ENCODE measurements at places on chromosomes 11 and 22.

DNA sequence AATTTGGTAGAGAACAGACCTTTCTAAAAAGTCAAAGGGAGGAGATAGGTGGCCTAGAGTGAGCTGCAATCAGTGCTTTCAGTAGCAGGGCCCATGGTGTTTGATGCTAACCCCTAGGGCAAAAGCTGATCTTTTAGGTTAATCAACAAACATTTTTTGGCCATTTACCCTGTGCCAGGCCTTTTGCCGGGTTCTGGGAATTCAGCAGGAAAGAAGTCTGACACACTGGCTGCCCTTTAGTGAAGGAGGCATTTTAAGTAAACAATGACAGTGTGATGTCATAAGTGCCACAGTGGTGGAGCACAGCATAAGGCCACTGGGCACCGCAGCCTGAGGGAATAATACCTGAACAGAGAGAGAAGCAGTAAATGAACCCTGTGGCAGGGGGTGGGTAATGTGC, 29.0 kb downstream of the C22orf31 start:
- no peak for DNase-seq

GRCh38 chr11:83132191-83132590, 24.7 kb upstream of the PCF11 start:
- no peak for DNase-seq

DNA sequence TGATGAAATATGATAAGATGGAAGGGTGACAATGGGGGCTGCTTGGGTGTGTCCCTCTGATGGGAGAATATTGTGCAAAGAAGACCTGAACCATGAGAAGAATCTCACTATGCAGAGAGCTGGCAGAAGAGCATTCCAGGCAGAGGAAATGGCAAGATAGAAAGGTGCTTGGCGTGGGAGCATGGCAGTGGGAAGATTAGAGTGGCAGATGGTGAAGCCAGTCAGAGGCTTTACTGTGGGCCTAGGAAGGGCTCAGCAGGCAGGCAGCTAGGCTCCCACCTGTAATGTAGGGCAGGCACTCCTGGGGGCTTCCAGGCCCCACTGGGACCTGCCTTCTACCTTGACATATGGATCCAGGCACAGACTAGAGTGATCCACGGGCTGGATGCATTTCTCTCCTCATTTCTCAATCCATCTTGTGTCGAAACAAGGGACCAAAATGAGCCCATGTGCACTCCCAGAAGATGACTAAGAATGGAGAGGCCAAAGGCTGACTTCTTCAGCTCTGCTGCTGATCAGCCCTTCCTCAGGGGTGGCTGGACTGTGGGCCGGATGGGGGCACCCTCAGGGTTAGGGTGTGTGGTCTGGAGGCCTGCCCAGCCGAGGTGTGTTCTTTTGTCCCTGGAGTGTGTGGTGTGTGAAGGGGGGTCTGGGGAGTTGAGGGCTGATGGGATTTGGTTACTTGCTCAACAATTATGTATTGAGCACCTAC, 88.3 kb downstream of the TSPAN18 start:
- DNase-seq = no peak

DNA sequence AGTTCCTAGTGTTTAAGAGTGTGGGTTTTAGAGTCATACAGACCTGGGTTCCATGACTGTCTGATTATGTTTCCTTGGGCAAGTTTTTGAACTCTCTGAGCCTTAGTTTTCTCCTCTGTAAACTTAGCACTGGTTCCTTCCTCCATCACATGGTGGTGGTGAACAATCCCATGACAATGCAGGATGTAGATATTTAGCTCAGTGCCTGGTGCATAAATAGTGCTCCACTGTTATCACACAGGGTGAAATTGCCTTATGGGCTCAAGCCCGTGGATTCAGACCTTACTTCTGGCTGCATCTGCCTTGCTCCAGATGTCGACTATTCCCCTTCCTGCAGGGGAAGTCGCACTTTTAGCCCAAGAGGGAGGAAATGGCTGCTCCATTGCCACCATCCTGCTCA, 62.7 kb downstream of the LDLRAD3 start:
- no peak for DNase-seq

DNA sequence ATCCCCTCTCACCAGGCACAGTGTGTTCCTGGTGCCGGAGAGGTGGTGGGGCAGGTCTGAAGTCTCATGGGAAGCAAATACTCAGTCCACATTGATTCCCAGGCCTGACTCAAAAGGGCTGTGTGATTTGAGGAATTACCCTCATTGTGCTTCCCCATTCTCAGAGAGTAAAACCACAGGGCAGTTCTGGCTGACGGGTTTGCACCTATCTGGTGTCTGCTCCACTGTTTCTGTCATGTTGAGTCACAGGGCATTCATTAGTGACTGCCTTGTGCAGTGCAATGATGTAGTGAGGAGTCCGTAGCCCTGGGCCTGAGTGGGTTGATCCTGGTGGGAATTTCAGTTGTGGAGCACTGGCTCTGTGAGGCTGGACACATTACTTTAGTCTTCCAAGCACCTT, 85.2 kb upstream of the ARHGAP20 start:
- DNase-seq = no peak

DNA sequence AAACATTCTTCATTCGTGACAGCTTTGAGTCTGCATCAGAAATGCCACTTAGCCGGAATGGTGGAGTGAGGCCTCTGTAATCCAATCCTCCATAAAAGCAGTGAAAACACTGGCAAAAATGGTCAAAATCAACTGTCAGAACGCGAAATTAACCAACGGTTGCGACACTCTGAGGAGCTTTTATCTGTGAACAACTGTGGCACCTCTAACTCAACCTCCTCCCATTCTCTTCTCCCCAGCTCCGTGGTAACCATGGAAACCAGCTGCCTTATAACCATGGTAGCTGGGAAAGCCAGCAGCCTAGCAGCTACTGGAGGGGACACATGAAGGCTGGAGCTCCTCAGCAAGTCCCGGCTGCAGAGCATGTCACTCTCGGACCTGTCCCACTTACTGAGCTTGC, 20.3 kb downstream of the AP2A2 start:
- no peak for DNase-seq

- no peak for DNase-seq
Observed at GRCh38 chr11:77656362-77656761, 18.8 kb upstream of the CLNS1A start.

DNA sequence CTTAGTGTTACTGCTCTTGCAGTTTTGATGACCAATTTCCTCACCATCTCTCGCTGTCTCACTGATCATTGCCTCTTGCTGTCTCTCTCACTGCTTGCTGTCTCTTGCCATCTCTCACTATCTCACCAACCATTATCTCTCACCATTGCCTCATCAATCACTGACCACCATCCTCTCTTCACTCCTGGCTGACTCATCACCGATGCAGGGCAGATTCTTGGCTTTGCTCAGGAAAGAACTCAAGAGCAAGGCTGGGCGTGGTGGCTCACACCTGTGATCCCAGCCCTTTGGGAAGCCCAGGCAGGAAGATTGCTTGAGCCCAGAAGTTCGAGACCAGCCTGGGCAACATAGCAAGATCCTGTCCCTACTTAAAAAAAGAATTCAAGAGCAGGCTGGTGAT, 66.3 kb upstream of the SYN3 start:
- DNase-seq = no peak

GRCh38 chr11:63663809-63664208, 7.4 kb downstream of the ATL3 start:
- DNase-seq = no peak

DNA sequence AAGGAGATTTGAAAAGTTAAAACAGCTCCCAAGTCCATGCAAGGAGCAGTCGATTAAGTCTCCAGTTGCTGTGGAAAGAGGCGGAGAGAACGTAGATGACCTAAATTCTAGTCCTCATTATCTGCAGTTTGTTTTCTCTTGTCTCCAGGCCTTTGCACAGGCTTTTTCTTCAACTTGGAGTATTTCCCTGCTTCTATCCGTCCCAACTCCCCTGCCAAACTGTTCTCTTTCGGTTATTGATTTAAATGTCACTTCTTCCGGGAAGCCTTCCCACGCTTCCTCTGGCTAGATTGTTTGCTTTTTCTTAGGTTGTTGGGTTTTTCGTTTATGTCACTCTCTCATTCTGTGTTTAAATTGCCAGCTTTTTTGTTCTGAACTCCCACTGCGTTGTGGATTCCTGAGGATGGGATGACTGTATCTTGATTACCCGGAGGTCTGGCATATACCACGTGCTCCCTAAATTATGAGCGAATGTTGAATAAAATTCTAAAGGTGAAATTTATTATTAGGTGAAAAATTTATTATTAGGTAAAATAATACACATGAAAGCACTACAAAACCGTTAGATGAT, 463 bp downstream of the TMEM126B start:
- DNase-seq = no peak

DNA sequence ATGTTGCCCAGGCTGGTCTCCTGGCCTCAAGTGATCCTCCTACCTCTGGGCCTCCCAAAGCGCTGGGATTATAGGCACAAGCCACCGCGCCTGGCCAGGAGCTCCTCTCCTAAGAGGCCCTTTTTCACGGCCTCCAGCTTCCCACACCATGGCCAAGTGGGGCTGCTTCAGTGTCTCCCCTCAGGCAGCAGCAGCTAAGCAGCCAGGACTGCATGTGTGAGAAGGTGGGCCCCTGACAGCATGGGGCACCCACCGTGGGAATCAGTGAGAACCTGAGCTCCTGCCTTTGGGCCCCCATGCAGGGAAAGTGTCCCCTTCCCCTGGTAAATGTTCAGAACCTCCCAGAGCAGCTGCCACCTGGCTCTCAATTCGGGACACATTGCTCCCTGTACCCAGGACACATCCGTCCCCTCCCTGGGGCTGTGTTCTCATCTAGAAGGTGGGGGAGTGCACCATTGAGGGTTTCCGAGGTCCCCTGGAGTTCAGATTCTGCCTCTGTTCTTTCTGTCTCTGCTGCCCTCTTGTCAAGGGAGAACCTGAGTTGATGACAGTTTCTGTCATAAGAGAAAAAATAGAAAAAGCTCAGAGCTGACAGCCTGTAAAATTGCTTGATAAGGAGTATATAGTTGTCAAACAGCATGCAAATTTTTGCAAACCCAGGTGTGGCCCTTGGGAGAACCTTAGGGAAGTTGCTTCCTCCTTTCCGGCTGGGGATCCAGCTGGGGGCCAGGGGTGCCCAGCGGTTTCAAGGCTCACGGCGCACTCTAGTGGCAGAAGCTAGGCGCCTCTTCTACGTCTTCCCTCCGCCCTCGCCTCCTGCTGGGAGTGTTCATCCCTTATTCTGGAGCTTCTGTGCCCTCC, 29.7 kb downstream of the FAM83F start:
- peak; percentile 50 for DNase-seq

DNA sequence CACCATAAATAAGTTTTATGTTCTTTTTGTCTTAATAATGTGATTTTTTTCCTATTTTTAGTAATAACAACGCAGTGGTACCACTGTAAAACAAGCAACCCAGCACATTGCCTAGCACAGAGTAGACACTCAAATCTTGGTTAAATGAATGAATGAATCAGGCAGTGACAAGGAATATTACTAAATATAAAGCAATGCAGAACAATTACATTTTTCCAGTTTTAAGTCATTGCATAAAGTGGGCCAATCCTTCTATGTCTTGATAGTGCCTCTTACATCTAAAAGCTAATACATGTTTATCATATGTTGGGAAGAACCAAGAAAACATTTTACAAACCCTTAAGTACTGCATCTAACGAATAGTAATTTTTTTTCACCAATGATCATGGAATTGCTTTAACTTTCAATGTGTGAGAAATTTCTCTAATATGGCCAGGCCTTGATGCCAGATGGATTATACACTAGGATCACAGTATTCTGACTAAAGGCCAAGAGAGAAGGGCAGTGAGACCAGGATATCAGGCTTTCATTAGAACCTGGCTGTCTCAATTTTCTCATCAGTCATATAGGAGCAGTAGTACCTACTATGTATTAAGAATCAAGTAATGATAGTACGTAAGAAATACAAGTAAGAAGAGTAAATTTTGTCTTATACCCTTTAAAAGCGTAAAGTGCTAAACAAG, 88.5 kb downstream of the TRIM44 start:
- no peak for DNase-seq

GRCh38 chr22:38021206-38021605, 36.0 kb upstream of the PICK1 start:
- no peak for DNase-seq

GRCh38 chr22:37529652-37530345, 10.6 kb upstream of the CARD10 start:
- DNase-seq = no peak

DNA sequence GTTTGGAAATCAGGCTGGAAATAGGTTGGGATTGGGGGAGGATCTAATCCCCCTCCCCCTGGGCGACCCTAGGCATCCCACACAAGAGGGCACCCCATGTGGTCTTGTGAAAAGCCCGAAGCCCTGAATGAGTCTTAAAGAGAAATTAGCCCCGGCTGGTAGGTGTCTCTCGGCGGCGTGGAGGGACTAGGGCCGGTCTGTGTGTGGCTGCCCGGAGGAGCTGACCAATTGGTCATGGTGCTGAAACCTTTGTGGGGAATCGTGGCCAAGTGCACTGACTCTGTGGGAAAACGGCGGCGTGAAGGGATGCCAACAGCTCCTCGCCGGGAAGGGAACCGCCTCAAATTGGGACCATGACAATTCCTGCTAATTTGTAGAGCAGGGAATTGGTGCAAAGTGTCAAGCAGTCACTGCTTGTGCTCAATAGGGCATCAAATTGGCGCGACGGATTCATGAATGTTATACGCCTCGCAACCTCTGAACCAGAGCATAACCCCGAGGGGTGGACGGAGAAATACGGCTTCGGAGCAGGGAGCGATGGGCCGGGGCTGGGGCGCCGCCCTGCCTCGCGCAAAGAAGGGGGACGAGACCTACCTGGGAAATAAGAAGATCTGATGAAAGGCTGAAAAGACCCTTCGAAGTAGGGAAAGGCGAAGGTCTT, 1.5 kb downstream of the DBX1 start:
- DNase-seq = no peak

- DNase-seq = no peak
Observed at GRCh38 chr11:128832121-128832497, 35.0 kb downstream of the KCNJ1 start.

DNA sequence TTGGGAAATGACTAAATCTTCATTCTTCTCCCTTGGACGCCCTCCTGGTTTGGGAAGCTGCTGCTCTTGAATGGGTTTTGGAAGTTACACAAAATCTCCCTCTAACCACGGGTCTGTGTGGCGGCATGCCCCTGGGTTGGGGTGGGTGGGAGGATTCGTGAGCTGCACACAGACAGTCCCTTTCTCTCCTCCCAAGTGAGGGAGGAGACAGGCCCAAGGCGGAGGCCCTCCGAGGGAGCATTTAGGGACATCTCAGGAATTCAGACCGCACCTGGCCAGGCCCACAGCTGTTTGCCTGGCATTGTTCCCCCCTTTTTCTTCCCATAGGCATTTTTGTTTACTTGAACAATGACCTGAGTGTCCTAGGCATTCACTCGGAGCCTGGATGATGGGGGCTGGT, 94.1 kb downstream of the MPPED1 start:
- DNase-seq = no peak

Measured in stimulated activated CD4-positive, alpha-beta T cell treated with anti-CD3 and anti-CD28 coated beads, Interleukin-12 subunit alpha, Interleukin-12 subunit beta, amount 100 ng/mL, for 48 hours (primary cell).